ENCODE measurements at places on chromosomes 11 and 22.

GRCh38 chr22:45402466-45402985 is 10.9 kb downstream of the SMC1B start:
- DNase-seq, result no peak

- DNase-seq, result no peak
Measured at GRCh38 chr22:20453222-20453621, 15.6 kb upstream of the SCARF2 start.

- no peak for DNase-seq
Measured at GRCh38 chr22:31185056-31185455, 25.1 kb downstream of the RNF185 start.

DNA sequence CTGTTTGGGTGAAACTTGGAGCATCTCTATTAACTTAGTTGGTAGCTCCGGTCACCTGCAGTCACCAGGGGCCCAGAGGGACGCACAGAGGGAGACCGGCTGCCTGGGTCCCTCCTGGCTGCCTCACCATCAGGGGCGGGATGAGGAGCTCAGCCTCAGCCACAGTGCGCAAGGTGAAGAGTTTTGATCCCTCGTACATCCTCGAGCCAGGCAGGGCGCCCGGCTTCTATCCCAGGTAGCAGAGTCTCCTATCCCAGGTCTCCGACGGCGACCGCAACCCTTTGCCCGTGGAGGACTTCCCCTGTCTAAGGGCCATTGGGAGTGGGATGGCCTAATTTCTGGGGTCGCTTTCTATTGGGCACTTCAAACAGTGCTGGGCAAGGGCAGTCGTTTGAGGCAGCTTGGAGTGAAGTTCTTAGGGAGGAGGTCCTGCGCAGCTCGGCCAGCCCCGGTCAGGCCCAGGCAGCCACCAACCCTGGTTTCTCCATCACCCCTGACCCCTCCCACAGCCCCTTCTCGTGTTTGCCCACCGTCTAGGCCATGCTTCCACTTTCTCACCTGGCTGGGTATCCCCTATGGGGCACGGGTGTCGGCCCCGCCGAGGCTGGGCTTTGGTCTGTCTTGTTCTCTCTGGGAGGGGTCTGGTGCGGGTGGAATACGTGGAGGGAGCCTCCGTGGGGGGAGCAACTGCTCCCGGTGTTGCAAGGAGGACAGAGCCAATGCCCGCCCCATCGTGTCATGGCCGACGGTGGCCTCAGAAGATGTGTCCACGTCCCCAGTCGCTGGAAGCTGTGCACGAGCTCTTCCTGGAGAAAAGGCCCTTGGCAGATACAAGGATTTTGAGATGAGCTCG is 3.6 kb upstream of the MRGPRG start:
- no peak for DNase-seq

DNA sequence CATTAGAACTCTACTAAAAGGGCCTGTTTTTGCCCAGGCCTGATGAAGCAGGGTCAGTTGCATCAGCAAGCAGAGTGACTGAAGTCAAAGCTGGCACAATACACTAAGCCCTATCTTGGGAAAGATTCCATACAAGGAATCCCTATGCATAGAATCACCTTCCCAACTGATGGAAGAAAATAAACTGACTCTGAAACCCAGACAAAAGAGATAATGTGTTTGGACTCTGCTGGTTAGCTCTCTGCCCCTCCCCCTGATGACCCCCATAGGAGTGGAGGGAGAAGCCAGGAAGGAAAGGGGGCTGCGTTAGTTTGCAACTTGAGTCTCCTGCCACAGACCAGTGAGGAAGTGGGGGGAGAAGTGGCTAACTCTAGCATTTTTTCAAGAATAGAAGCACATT is 32.9 kb downstream of the GALNT18 start:
- no peak for DNase-seq

- DNase-seq, result no peak
Measured at GRCh38 chr11:128234143-128234542, 353.2 kb downstream of the ETS1 start.

- DNase-seq, result no peak
Measured at GRCh38 chr11:46903846-46904245, 14.5 kb downstream of the LRP4 start.

GRCh38 chr11:33021501-33021900 is 5.8 kb downstream of the DEPDC7 start:
- no peak for DNase-seq

- peak; percentile 41 for DNase-seq
Measured at GRCh38 chr11:59802639-59803176, 7.9 kb downstream of the MRPL16 start.

- DNase-seq, result no peak
Measured at GRCh38 chr11:112732031-112732430, 229.2 kb upstream of the NCAM1 start.

DNA sequence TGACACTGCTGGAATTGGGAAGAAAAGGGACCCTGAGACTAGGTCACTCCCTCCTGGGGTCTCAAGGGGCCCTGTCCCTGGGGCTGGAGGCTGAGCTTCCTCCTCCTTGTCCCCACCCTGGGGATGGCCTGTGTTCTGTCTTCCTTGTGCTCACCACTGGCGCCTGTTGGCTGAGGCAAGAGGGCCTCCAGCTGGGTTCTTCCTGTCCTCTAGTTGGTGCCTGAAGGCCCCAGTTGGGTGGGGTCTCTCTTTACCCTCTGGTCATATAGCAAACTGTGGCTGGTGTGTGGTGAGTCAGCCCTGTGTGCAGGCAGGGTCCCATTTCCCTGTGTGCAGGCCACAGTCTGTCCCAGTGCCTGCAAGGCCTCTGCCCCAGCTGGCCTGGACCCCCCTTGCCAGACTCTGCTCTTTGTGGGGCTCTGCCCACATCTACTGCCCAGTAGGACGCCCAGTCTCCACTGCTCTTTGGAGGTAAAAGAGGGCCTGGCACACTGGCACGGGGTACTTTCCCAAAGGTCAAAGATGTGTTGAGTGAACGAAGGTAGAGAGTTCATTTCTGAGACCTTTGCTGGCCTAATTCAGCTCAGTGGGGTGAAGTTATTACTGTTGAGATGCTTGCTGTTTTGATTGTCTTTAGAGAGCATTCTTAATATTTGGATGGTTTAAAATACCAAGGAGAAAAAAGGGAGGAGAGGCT is 55.1 kb upstream of the CLDN5 start:
- DNase-seq, result no peak

GRCh38 chr11:67177399-67178281 is 58.6 kb downstream of the KDM2A start:
- DNase-seq, result no peak

DNA sequence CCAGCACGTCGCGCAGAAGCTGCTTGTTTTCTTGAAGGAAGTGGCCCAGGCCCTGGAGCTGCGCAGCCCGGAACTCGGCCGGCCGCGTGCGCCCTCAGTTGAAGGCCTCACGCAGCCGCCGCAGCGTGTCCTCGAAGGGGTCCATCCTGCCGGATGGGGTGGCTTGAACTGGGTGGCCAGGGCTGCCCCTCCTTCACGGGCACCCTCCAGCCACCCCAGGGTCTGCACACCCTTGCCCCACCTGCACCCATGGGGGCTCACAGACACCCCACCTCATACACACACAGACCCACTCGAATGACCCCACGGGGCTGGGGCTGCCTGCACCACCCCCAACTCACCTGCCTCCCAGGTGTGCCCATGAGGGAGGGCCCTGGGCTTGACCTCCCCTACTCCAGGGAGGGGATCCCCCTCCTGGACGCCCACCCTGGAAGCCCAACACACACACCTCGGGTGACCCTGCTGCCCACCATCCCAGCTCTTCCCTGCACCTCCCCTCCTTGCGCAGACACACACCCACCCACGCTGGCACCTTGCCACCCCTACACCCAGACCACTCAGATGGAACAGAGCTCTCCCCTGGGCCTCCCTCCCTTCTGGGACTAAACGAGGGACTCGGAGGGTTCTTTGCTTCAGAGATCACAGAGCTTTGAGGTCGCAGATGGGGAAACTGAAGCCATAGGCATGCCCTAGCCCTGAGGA is 6.8 kb downstream of the ALDH3B2 start:
- DNase-seq, result no peak

DNA sequence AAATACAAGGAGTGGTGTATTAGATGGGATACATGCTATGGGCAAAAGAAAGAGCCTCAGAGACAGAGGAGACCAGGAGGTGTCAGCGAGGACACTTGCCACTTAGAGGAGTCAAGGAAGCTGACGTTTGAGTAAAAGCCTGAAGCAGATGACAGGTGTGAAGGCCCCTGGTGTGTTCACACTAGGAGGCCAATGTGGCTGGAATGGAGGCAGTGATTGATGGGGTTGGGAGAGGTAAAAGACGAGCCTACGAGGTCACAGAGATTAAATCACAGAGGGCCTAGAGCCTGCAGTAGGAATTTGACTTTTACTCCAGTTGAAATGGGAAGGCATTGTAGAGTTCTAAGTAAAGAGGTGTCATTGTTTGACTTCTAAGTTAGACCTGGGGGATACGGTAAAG is 12.0 kb upstream of the GDPD5 start:
- DNase-seq, result no peak

DNA sequence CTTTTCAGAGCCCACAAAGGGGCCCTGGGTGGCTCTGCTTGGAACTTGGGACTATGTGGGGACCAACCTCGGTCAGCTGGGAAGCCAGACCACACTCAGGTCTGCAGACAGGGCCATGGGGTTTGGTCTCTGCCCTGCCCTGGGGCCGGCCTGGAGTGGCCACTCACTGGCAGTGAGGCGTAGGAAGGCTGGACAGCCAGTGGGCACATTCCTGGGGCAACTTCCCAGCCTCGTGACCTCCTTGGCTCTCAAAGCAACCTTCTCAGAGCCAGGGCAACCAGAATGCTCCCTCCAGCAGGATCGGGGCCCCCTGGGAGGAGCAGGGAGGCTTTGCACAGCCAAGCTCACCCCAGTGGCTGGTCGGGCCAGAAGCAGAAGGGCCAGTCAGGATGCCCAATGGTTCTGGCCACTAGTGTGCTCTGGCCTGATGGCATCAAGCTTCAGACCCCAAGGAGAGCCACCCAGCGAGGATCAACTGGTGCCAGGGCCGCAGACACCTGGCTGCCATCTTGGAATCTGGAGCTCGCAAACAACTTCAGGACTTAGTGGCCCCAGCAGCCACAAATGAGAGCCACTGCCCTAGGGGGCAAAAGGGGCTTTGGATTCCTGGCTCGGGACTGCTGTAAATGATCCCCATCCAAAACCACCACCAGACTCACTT is 87.1 kb downstream of the MYEOV start:
- no peak for DNase-seq

DNA sequence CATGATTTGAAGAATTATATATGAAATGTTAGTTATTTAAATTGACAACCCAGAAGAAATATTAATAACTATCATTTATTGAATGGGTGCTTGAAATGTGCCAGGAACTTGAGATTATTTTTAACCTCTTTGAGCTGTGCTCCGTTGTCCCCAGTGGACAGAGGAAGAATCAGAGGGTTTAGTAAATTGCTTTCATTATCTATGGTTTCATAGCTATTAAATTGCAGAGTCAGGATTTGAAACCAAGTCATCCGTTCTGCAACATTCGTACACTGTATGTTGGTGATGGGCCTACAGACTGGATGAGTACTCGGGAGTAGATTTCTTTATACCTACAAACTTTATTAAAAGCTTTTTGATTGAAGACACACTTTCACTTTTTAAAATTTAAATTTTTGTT is 4.9 kb downstream of the HSD17B12 start:
- DNase-seq, result no peak

GRCh38 chr11:78414321-78415051 is 3.1 kb downstream of the GAB2 start:
- no peak for DNase-seq

DNA sequence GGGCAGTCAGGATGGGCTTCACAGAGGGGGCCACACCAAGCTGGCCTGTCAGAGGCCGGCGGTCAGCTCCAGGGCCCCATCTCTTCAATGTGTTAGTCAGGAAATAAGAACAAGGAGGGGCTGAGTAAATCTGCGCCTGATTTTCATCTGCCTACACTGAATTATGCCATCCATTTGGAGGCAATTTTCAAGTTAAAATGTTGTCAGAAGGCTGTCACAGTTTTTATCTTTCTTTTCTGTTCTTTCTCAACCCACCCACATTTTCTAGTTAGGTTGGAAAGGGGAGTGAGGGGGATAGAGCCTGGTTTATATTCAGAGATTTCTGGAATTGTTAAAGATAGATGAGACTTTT is 18.8 kb downstream of the ADORA2A start:
- DNase-seq, result no peak

- DNase-seq, result no peak
Measured at GRCh38 chr22:47628477-47629272, 866.2 kb downstream of the TBC1D22A start.

- no peak for DNase-seq
Measured at GRCh38 chr22:37243402-37244113, 511 bp downstream of the RAC2 start.

GRCh38 chr11:126756855-126757254 is 243.7 kb downstream of the KIRREL3 start:
- DNase-seq, result no peak

GRCh38 chr11:121533601-121534000 is 80.8 kb upstream of the SORL1-AS1 start:
- DNase-seq, result no peak

DNA sequence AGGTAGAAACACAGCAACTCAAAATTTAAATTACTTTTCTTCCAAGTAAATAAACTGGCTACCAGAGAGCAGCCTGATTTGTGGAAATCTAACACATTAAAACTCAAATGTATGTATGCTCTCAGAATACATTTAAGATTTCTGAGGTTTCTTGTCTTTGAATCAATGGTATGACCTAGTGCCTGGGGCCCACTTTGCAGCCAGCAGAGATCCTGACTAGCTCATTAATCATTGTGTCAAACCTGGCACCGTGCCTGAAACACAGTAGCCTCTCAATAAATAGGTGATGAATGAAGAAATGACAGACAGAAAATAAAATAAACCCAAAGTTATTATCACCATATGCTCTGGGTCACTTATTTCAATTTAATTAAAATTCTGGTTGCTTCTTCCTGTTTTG is 176.2 kb upstream of the FAT3 start:
- peak; percentile 2 for DNase-seq

GRCh38 chr11:27477243-27477642 is 4.7 kb upstream of the LGR4 start:
- DNase-seq, result no peak

DNA sequence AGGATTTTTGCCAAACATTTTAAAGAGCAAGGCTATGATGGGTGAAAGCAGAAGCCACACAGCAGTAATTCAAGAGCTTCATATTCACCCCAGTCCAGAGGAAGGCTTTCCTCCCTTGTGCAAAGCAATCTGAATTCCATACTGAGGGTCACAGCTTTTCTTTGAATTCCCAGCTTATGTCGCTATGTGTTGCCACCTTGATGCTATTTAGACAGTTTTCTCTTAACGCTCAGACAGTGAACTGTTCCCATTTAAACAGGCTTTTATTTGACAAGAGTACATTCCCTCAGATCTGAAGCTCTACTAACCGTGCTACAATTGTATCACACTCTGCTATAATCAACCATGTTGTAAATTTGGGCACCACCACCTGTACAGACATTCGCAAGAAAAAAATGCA is 279.7 kb downstream of the CADM1 start:
- DNase-seq, result no peak

- DNase-seq, result no peak
Measured at GRCh38 chr22:46464296-46464695, 73.1 kb downstream of the CELSR1 start.
